AG08396 (cell line): ENCODE measurements at places on chromosomes 1 and 21.

DNA sequence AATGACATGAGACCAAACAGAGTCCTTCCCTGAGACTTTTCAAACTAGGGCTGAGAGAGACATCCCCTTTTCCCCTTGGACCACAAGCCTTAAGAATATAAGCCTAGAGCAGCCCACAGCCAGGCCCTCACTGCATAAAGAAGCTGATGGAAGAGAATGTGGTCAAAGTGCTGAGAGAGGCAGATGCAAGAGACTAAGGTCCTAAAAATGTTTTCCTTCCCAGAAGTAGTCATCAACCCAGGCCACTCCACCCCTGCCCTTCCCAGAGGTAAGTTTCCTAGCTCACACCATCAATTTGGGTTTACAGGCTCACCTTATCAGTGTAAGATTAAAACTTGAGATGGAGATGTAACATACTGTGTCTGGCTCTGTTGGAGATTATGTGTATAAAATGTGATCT lies 58.2 kb downstream of the BCAR3 start:
- no peak for DNase-seq

DNA sequence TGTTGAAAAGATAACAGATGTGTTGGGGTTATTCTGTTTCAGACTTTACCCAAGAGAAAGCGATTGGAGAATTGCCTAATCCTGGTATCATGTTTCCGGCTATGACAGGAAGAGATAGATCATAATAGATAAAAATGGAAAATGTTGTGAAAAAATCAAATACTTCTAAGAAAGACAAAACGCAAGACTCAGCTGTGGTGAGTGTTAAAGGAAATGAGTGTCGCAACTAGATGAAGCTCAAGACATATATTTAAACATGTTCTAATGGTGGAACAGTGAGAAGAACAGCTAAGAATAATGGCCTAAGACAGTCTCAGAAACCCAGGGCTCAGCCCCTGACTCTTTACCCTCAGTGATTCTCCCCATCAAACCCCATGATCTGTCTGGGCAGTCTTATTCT lies 426.7 kb upstream of the RUNX1 start:
- no peak for DNase-seq

DNA sequence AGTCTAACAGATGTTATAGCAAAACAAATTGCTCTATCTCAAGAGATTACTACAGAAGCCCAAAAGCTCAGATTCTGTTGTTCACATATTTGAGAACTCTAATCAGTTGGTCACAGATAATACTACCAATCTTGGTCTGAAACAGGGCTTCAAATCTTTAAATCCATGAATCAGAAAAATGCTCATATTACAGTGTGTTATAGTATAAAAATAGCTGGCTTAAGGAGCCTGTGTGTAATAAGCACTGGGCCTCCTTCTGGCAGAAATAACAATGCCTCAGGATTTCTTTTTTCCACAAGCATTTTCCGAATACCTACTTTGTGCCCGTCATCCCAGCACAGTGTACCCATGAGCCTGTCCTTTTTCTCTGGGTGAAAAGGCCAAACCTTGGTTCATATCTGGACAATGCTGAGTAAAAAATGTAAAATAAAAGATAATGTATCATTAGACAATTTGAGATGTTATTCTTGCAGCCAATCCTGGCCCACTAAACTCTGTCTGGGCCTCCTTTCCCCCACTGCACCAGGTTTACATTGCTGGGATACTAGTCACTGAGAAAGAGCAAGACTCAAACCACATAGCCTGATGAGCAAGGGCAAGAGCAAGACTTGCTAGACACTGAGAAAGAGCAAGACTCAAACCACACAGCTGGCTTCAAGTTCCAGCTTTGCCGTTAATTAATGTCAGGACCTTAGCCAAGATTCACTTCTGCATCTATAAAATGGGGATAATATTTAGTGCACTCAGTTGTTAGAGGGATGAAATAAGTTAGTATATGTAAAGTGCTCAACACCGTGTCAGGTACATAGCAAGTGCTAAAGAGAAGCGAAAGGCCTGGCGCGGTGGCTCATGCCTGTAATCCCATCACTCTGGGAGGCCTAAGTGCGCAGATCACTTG lies 17.0 kb upstream of the ADAR start:
- peak; percentile 81 for DNase-seq

GRCh38 chr1:46053734-46054133 lies 78.7 kb downstream of the PIK3R3 start:
- DNase-seq: no peak

DNA sequence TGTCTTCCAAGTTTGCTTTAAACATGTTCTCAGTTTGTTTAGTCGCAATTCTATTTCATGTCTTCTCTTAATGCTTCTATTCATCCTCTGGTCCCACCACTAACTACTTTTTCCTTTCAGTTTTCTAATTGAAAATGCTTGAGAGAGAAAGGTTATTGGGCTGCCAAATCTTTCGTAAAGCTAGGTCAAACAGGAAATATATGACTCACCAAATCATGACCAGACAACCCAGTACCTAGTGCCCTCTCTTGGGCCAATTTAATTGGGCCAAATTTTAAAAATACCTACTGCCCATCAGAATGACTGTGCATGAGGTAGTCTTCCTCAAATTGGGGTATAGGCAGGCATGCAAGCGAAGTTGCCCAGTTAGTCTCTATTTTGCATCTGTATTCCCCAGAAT lies 295.4 kb upstream of the PBX1 start:
- no peak for DNase-seq

DNA sequence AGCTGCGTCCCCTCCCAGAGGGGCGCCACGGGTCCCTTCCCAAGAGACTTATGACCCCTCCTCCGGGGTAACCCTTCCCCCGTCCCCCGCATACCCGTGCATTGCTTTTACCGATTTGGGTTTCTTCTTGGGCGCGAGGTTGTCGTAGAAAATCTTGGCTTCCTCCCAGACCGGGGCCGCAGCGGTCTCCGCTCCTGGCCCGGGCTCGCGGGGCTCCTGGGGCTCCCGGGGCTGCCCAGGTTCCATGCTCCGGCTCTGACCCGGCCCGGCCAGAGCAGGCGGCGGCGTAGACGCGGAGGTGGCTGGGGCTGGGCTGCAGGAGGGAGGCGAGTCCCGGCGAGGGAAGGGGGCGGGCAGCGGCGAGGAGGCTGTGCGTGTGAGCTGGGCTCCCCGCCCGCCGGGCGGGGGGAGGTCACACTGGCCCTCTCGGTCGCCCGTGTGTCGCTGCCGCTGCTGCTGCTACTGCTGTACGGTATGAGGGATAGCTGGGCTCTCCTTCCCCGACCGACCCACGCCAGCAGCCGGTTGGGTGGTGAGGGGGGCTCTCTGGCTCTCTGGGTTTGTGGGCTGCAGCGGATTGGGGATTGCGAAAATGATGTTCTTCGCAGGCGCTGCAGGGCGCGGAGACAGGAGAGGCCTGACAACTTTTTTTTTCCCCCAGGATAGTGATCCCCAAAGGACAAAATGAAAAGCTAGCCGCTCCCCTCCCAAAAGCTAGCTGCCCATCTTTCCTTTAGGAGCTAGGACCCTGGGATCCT lies at the start of gene NT5C1A:
Gene NT5C1A (minus strand): TSS at position 315 of the 758 bp plus-strand sequence. CDS start 69 bp downstream, at position 246.
- peak; percentile 49 for DNase-seq

DNA sequence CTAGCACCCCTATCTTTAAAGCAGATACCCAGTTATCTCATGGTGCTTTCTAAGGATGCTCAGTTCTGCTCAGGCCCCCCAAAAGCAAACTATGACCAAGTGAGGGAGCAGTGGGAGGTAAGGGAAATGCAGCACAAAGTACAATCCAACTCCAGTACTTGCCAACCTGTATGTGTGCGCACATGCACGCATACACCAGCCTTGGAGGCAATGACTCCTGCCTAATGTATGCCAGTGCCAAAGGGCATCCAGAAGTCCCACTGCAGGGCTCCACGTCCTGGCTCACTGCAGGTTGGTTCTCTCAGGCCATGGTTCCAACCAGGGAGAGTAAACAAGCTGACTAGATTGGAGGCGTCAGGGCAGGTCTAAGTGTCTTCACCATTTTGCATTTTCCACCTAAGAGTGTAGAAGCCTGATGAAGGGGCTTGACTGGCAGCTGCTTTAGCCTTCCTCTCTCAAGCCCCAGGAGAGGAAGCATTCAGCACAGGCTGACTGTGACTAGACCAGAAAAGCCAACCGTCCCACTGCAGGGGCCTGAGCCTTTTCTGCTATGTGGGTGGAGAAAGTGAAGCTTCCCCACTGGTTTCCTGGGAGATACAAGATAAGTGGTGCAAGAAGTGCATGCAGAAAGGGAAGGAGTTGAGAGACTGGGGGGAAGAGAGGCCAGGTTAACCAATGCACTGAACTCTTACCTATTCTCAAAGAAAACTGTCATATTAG lies 7.7 kb downstream of the AMIGO1 start:
- DNase-seq: no peak
